ENCODE measurements at places on chromosomes 5 and 9.

GRCh38 chr5:135514116-135514515 lies 21.6 kb downstream of the NEUROG1 start:
- DNase-seq: no peak

DNA sequence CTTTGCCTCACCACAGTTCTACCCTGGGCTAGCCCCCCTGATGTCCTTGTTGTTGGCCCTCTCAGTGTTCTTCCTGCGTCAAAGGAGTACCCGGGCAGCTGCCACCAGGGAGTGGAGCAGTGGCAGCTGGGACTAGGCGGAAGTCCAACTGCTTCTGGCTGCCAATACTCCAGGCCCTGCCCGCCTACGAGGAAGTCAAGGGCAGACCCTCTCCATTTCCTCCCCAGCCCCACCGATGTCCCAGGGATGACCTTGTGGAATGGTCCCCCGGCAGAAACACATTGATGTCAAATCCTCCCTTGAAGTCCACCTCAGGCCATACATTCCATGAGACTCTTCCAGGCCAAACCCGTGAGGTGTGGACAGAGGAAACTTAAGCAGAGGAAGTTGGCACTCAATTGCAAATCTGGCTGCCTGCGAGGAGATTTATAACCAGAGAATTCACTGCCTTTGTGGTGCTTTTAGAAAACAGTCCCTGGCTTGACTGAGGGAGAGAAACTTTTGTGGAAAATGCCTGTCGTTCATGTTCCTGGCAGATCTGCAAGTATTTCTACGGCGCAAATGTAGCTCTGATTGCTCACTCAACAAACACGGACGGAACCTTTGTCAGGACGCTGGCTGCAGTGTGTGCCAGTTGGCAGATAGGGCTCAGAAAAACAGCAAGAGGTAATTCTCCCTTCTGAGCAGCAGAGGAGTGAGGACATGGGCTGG lies 339.7 kb downstream of the RAB3C start:
- no peak for DNase-seq

GRCh38 chr5:180557217-180557809 lies 34.0 kb downstream of the SCGB3A1 start:
- DNase-seq: no peak

GRCh38 chr5:60060389-60060788 lies 166.9 kb upstream of the PDE4D start:
- no peak for DNase-seq

- no peak for DNase-seq
Observed at GRCh38 chr9:37977851-37978480, 74.0 kb upstream of the SLC25A51 start.

DNA sequence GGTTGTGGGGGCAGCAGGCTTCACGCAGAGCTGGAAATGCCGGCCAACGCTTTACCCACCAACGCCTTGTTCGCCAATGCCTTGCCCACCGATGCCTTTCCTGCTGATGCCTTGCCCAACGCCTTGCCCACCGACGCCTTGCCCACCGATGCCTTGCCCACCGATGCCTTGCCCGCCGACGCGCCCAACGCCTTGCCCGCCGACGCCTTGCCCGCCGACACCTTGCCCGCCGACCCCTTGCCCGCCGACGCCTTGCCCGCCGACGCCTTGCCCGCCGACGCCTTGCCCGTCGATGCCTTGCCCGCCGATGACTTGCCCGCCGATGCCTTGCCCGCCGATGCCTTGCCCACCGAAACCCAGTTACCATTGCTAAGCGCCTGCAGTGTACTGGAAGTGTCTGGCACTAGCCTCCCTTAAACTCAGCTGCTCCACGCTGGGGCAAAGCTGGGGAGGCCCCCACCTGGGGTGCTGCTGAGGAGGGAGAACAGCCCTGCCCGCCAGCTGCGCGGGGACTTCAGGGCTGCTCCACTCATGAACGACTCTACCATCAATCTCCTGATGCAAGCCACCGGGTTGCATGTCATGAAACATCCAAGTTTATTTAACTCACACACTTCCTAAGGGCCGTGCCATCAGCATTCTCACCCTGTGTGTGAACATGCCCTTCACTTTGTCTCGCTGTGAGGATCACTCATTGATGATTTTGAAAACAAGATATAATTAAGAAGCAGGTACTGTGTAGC lies 1.8 kb downstream of the SLC6A18 start:
- DNase-seq: no peak

- DNase-seq: peak; percentile 24
Observed at GRCh38 chr5:137619191-137619870, 116.6 kb downstream of the KLHL3 start.

- no peak for DNase-seq
Observed at GRCh38 chr9:116124472-116125040, 29.0 kb upstream of the PAPPA start.

- no peak for DNase-seq
Observed at GRCh38 chr9:4042991-4043390, 256.9 kb downstream of the GLIS3 start.

GRCh38 chr9:90142580-90142979 lies 500.0 kb downstream of the DIRAS2 start:
- no peak for DNase-seq

- DNase-seq: peak; percentile 36
Observed at GRCh38 chr9:79129865-79130480, 441.8 kb upstream of the TLE4 start.

- no peak for DNase-seq
Observed at GRCh38 chr5:42572313-42572712, 149.1 kb downstream of the GHR start.

DNA sequence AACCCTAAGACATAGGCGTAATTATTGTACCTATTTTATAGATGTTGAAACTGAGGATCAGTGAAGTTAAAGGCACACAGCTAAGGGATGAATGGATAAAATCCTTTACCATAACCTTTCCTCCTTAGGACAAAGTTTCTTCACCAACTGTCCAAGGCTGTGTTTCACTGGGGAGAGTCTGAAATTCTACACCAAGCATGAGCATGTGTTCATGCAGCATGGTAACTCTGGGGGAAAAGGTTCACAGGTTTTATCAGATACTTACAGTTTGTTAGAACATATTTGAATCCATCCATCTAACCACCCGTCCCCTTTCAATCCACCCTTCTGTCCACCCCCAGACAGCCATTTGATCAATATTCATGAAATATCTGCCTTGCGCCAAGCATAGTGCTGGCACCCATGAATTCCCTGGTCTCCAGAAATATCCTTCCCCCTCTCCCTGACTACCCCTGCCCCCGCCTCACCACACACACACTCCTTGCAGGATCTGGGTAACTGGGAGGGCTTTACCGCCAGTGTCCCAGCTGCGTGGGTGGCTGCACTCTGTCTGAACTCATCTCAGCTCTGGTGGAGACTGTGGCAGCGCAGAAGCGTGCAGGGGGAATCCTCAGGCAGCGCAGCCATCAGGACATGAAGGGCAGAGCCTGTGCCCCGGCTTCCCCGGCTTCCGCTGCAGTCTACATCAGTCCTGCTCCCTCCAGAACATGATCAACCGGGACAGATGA lies 6.3 kb upstream of the KCNIP1 start:
- no peak for DNase-seq

DNA sequence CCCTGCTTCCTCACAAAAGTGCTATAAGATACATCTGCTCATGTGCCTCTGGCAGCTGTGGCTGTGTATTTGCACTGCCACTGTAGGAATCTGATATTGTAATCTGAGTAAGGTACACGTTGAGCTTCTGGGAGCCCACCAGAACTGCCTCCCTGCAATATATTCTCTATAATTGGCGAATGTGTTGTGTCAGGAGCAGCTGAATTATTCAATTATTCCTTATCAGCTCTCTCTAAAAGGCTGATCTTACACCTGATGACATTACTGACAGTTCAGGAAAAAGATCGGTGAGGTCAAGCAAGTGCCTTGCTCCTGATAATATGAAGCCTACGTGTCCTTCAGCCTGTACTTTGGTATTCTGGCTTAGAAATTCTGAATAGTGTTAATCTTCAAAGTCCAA lies 1015.0 kb downstream of the CDH9 start:
- DNase-seq: no peak

GRCh38 chr5:28254846-28255245 lies 1216.5 kb upstream of the CDH9 start:
- no peak for DNase-seq

Data from RCC 7860 (cell line).